ENCODE measurements at places on chromosomes 7 and 10.

- DNase-seq = no peak
Observed at GRCh38 chr10:86657011-86657395, 2.7 kb downstream of the OPN4 start.

DNA sequence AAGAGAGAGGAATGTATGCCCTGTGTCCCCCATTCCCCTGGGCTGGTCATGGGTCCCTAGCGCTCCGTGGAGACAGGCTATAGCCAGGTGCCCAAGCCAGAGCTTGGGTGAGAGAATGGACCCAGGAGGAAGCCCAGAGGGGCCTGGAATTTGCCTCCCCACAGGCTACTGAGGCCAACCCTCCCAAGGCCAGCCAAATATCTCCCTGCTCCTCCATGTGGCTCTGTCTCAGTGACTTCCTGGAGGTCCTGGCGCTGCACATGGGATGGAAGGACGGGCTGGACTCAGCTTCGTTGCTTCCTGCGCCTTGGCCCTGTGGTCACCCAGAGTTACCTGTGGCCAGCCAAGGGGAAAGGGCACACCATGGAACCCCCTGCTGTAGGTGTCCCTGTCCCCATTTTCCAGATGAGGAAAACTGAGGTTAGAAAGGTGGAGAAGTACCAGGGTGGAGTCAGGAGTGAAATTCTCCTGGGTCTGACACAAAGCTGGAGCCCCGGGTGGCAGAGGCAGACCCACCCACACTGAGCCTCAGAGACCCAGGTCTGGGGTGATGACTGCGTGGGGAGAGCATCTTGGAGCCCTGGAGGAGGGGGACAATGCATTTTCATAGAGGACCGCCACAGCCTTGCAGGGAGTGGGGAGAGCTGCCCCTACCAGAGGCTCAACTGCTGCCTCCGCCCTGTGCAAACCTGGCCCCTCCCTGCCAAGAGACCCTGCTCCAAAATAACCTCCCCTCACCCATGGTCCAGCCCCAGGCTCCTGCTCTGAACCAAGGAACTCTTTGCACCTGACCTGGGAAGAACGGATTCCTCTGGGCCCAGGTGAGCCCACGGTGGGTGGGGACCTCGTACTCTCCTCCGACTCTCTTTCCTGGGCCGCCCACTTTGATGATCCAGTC lies 42.6 kb downstream of the TMEM270 start:
- no peak for DNase-seq

DNA sequence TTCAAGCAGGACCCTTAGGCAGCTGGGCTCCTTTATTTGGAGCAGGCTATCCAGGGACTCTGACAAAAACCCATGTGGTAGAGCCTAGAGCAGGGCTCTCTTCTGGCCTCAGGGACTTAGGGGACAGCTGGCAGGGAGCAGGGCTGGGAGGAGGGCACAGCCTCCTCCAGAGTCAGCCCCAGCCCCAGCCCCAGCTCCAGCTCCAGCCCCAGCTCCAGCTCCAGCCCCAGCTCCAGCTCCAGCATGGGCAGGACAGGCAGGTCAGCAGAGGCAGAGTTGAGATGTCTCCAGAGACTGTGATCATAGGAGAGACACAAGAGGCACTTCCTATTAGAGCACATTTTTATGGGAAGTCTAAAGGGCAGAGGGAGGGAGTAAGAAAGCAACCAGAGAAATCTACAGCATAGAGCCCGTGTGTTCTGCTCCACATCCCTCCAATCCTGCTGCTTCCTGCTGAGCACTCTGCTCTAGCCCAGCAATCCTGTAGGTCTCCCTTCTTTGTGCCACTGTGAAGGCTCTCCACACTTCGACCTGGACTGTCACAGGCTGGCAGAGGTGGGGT lies 13.3 kb upstream of the C10orf53 start:
- no peak for DNase-seq

DNA sequence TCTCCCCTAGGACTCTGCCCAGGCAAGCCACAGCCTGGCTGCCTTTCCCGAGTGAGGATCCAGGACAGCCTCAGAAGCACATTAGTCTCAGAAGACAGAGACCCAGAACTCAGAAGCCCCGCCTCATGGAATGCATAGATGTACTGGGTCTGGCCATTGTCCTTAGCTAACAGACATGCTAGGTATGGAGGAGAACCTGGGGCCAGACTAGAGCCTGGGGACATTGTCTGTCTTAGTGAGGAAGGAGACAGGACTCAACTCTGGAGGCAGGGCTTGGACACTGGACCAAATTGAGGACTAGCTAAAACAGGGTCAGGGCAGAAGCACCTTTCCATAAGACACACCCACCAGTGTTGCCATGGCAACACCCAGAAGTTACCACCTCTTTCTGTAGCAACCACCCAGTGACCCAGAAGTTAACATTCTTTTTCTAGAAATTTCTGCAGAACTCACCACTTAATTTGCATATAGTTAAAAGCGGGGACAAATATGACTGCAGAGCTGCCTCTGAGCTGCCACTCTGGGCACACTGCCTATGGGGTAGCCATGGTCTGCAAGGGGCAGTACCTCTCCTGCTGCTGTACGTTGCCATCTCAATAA lies 27.5 kb downstream of the TLX1 start:
- no peak for DNase-seq

GRCh38 chr10:114831186-114831867 lies 9.7 kb downstream of the FHIP2A start:
- no peak for DNase-seq

- no peak for DNase-seq
Observed at GRCh38 chr7:149845257-149845980, 7.2 kb downstream of the ZNF862 start.

DNA sequence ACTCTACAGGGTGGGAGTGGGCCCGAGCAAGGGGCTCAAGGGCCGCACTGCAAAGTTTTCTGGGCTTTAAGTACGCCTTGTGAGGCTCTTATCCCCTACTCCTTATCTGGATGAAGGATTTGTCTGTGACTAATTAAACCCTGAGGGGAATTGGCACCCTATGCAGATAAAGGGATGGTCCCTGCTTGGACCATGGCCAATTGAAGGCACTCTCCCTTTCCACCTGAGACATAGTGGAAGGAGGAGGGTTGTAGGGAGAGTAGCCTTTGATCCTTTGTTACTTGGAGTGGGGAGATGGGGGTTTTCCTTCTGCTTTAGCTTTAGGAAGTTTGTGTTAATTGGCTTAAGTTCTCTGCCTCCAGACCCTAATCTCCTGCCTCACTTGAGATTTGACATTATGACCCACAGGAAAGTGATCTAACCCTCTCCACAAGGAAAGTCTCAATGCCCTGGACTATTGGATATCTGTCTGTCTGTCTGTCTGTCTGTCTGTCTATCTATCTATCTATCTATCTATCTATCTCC lies 1158.8 kb upstream of the SORCS1 start:
- no peak for DNase-seq

GRCh38 chr10:13158401-13158800 lies 3.0 kb upstream of the MCM10 start:
- DNase-seq = no peak

DNA sequence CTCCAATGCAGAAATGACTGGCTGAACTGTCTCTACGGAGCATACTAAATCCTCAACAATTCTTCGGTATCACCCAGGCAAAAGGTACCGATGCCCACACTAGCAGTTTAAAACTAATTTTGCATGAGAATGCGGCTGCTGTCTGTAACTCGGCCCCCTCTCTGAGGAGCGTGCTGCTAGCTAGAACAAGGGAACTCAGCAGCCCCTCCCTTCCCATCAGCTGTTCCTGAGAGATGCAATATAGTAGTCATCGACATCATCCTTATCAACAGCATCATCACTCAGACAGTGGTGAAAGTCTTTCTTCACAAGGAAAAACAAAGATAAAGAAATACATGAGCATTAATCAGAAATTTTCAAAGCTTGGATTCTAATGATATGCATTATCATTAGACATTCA lies 189.1 kb upstream of the FRMD4A start:
- no peak for DNase-seq
